ENCODE measurements at places on chromosomes 7 and 10. TPM values are rescaled to one million over a fixed set of nuclear protein-coding genes. Genes with fewer than 3 reads are reported as not detected.

Gene HECW1
- polyA plus RNA-seq, result 0.47 TPM

Gene IQUB
- polyA plus RNA-seq, result 0.70 TPM

Gene ZPBP
- polyA plus RNA-seq, result 0.30 TPM

Gene AHCYL2
- polyA plus RNA-seq, result 8.7 TPM

Gene NPSR1
- polyA plus RNA-seq, result not detected

Gene SHTN1
- polyA plus RNA-seq, result 4.7 TPM

Gene PSD
- 4.6 TPM for polyA plus RNA-seq

Gene MYOZ1
- 6.1 TPM for polyA plus RNA-seq

Gene OR2A42
- 0.17 TPM for polyA plus RNA-seq

Gene RPS24
- polyA plus RNA-seq, result 4,283 TPM

Measured in ovary (tissue), 10 donors.